Activated T-cell treated with anti-CD3 and anti-CD28 coated beads, Interleukin-2, amount 50 U/mL, for 1 hour (primary cell): ENCODE measurements at places on chromosomes 16 and 17.

- peak; percentile 15 for DNase-seq
Measured at GRCh38 chr16:89105599-89106151, 12.0 kb downstream of the ACSF3 start.

DNA sequence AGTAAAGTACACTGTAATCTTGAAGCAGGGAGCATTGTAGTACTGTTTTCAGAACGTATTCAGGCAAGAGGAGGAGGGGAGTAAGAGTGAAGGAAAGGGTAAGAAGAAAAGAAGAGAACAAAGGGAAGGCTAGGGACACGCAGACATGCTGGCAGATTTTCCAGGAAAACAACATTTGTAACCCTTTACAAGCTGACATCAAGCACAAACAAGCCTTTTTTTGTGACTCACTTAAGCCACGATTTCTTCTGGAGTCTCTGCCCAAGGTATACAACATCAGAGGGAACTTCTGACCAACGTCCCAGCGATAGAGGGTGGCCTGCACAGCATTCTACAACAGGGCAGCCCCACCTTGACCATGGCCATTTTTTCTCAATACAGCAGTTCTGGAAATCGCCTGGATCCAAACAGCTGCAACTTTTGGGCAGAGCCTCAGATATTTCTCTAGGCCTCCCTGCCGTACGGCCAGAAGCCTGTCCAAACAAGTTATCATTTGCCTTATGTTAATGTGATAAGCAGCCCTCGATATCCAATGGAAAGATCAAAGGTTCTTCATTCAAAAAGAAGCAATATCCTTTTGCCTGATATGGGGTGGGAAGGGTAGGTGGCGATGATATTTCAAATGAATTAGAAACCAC lies 247.3 kb downstream of the ZFHX3 start:
- no peak for DNase-seq

- DNase-seq = no peak
Measured at GRCh38 chr17:63516910-63517824, 6.0 kb upstream of the KCNH6 start.

DNA sequence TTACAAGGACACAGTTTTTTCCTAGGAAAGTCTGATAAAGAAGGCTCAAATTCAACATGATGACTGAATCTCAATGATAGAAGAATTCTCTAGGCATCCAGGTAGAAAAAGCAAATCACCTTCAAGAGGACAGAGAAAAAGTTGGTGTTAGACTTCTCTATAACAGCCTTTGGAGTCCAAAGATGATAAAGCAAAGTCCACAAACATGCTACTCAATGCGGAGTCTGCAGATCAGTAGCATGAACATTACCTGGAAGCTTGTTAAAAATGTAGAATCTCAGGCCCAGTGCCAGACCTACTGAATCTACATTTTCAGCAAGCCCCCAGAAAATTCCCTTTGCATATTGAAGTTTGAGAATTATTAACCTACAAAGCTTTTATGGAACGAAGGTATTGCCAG lies 41.4 kb upstream of the MAP2K6 start:
- no peak for DNase-seq

DNA sequence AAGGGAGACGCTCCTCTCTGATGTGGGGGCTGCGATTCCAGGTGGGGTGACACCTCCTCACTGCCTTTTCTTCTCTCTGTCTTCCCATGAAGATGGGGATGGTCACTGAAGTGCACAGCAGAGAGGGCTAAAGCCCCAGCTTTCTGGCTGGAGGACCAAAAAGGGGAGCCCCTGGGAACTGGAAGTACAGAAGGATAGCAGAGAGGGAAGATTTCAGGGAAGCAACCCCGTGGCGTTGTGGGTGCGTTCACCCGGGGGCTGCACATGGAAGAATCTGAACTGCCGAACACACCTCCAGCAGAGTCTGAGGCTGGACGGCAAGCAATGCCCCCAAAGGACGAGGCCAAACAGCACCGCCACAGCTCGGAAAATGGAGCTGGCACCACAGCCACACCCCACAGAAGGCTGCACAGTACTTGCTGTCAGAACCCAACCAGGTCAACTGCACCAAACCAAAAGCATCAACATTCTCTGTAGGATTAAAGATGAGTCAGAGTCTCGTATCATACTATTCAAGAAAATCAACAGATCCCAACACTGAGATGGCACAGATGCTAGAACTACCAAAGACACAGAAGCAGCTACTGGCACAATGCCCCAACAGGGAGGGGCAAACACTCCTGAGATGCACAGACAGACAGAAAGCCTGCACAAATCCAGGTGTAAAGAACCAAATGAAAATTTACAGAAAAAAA lies 49.9 kb downstream of the MAP1LC3B start:
- DNase-seq = no peak

GRCh38 chr16:88784856-88785105 lies 239 bp downstream of the PIEZO1 start:
- no peak for DNase-seq

DNA sequence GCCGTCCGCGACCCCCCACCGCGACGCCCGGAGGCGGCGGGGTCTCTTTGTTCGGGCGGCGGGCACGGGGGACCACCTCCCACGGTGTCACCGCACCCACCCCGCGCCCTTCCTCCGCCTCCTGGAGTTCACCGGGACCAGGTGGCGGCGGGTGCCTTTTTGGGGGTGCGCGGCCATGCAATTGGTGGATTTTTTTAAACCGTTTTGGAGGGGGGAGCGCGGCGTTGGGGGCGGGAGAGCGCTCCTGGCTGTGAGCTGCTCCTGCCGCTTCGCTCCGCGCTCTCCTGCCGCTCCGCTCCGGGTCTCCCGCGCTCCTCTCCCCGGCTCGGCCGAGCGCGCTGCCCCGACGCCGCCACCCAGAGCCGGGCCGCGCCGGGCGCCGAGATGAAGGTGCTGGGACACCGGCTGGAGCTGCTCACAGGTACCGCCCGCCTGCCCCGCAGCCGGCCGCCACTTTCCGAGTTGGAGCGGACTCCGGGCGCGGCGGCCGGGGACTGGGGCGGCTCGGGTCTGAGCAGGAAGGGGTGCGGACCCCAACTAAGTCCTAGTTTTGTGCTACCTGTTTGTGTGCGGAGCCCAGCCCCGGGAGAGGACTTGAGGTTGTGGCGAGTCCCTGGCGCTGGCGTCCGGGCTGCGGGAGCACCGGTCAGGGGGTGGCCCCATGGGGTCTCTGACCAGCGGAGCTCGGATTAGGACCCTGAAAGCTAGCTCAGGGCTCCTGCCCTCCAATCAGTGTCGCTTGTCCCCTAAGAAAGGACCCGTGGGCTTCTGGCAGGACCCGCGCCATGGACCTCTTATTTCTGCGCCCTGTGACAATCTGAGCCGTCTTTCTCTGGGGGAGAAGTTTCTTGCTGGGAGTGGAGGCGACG lies 35.7 kb upstream of the NDRG4 start:
- DNase-seq = no peak
